ENCODE measurements at places on chromosomes 16 and 17. TPM values are rescaled to one million over a fixed set of nuclear protein-coding genes. Genes with fewer than 3 reads are reported as not detected.

Gene ZNF469
- 1.9 TPM for total RNA-seq

Gene EXOC3L1
- 1.6 TPM for total RNA-seq

Gene CPHXL2
- not detected for total RNA-seq

Gene TXNL4B
- 9.0 TPM for total RNA-seq

Gene TNFSF12
- total RNA-seq, result 1.6 TPM

Gene IRX5
- 0.07 TPM for total RNA-seq

DNA sequence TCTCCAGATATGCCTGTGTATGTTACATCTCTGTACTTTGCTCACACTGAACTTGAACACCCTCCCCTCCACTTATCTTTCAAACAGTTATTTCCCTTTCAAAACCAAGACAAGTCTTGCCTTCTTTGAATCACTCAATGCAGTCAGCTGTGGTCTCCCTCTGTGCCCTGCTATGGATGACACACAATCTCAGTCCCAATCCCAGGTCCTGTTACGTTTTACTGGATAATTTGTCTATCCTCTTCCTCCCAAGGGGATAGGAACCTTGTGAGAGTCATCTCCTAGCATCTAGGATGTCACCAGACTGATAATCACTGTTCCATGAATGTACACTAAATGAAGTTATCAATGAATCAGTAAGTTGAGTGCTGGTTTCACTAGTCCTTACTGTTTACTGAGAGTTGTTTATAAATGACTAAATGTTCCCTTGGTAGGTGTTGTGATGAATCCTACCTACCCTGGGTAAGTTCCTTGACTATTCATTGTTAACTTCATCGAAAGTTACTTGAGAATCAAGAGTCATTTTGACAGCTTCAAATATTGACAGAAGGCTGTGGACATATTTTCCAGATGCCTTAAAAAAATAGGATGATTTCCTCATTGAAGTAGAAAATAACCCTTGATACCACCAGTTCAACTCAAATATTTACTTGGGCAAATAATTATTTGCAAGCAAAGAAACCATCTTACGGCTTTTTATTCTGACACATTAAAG lies 244.9 kb downstream of the PRKCA start:
- DNase-seq, result no peak

DNA sequence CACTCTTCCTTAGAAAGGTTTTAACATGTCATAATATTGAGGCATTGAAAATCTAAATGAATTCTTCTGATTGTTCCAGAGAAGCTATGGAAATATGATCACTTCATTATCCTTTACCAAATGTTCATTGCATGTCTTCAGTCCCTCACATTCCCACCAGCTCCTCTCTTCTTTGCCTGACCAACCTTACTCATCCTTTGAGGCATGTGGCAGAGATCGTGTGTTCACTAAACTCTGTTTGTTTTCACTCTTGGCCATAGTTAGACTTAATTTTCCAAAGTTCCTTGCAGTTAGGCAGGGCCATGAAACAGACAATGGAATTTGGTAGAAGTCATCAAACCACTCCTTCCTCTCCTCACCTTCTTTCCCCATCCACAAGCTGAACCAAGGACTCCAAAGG lies 266.5 kb upstream of the HSBP1 start:
- no peak for DNase-seq

DNA sequence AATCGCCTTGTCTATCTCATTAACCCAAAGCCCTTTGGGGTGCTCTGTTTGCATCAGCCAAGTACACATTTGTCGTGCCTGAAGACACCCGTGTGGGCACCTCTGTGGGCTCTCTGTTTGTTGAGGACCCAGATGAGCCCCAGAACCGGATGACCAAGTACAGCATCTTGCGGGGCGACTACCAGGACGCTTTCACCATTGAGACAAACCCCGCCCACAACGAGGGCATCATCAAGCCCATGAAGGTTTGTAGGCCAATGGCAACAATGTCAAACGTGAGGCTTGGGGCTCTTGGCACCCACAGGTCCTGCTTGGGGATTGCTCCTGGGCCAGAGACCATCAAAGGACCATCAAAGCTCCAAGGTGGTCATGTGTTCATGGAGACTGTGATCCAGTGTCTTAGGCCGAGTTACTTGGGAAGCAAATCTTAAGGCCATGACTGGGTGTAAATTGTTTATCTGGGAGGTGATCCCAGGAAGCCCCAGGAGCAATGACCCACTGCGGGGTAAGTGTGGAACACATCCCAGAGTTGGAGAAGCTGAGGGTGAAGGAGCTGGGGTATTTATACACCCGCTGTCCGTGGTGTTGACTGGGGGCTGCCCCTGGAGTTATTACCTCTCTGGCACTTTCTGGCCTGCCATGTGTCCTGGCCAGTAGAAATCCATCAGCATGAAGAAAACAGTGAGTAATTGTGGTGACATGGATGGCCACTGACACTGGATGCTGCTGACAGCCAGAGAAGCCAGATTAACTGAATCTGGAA lies 24.0 kb downstream of the CDH5 start:
- DNase-seq, result no peak

DNA sequence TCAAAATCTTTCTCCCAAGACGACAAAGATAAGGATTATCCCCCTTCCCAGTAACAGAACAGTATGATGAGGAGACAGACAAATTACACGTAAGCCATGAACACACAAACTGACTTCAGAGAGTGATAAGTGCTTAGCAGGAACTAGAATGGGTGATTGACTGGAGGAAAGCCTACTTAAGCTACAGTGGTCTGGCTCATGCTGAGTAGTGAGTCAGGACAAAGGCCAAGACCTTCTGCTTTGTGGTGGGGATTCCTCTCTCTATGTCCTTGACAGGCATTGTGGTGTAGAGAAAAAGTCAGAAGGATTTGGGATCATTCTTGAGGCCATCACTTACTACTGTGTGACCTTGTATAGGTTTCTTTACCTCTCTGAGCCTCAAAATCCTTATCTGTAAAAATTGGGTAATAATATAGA lies 381.9 kb upstream of the CCL2 start:
- no peak for DNase-seq

DNA sequence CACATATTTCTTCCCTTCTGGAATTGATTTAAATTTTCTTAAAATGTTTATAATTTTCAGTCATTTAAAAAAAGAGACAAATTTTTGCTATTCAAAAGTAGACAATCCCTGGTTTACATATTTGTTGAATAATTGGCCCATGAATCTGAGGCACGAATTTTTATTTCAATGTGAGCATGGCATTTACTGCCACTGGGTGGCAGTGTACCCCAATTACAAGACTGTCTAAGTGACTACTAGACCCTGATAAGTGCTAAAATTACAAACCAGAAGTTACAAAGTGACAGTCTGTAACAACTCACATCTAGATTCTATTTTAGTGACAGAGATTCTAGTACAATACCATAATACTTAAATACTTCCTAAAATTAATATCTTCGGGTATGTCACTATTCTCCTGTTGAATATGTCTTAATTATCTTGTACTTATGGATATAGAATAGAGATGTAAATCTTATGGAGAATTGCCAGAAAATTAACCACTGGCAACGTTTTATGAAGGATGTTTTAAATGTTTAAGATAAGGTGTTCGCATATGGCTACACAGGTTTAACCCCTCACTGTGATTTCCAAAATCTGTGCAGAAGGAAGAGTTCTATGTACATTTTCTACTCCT lies 235.8 kb downstream of the MAP2K4 start:
- peak; percentile 61 for DNase-seq

GRCh38 chr17:65902155-65902554 lies 289.8 kb downstream of the CEP112 start:
- DNase-seq, result no peak

DNA sequence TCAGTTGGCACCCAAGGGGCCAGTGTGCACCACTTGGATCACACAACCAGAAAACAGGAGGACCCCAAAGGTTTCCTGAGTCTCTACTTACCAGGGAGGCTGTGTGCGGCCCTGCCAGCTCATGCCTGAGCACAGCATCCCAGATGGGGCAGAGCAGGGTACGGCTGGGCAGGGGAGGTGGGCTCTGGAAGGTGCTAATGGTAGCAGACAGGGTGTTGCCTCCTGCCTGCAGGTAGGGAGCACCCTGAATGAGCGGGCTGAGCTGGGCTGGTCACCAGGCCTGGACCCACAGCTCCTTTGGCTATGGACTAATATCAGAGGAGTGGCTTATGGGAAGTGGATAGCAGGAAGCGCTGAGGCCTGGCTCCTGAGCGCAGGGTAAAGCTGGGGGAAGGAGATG lies 14.6 kb downstream of the RECQL5 start:
- no peak for DNase-seq

DNA sequence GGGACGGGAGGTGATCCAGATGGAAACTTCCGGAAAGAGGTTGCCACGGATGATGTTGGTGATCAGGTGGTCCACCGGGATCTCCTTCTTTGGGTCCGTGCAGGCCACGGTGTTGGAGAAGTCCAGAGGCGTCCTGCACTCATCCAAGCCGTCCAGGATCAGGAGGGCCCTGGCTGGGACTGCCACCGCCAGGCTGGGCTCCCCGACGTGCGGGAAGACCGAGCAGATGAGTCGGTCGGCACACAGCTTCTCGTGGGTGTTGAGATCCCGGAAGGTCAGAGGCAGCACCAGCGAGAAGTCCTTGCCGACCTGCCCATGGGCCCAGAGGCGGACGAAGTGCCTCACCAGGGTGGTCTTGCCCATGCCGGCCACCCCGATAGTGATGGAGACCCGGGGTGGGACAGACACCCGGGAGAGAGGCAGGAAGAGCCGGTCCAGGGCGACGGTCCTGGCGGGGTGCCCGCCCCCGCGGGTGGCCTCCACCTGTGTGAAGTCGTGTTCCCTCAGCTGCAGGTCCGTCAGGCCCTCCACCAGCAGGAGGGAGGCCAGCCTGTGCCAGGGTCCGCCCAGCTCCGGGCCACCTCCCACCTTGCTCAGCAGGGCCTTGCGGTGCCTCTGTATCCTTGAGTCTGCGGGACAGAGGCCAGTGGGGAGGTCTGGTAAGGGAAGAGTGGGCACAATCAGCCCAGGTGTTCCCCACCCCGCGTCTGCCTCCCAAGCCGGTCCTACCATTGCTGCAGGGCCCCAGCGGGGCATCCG lies 12.9 kb downstream of the NLRC3 start:
- no peak for DNase-seq

DNA sequence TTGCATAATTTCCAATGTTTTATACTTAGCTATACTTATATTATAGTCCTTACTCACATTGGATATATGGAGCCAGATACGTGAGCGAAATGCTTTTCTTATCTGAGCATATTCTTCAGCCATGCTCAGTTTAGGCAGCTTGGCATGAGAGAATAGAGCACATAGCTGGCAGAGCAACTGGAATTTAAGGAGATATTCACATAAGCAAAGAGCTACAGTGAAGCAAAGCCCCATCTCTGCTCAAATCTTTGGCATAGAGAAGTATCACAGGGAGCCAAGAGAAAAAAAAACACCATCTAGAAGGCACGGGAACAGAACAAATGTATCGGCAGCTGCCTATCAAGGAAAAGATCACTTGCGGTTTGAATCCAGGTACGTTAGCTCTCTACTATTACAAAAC lies 734.2 kb upstream of the KIF2B start:
- no peak for DNase-seq

DNA sequence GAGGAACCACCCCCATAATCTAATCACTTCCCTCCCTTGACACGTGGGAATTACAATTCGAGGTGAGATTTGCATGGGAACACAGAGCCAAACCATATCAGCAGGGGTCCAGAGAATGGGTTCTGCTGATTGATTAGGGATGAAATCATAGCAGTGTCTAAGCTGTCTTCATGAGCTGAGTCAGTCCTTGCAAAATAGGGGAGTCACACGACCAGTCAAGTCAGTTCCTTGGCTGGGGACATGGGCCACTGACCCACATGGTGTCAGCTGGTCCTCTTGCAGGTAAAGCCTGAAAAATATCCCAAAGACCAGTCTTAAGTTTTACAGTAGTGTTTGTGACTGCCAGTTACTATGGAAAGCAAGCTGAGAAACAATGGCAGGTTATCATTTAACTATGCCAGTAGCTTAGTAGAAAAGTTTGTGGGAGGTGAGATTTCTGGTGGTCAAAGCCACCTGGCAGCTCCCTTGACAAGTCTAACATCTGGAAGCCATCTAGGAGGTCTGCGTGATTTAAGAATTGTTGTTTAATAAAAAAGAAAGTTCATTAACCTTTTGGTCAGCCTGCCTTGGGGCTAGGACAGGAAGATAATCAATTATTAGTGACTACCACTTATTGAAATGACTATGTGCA lies 15.7 kb upstream of the ATF7IP2 start:
- DNase-seq, result no peak

- peak; percentile 69 for DNase-seq
These were observed 274.4 kb upstream of the TOM1L1 start for GRCh38 chr17:54626146-54626703.

DNA sequence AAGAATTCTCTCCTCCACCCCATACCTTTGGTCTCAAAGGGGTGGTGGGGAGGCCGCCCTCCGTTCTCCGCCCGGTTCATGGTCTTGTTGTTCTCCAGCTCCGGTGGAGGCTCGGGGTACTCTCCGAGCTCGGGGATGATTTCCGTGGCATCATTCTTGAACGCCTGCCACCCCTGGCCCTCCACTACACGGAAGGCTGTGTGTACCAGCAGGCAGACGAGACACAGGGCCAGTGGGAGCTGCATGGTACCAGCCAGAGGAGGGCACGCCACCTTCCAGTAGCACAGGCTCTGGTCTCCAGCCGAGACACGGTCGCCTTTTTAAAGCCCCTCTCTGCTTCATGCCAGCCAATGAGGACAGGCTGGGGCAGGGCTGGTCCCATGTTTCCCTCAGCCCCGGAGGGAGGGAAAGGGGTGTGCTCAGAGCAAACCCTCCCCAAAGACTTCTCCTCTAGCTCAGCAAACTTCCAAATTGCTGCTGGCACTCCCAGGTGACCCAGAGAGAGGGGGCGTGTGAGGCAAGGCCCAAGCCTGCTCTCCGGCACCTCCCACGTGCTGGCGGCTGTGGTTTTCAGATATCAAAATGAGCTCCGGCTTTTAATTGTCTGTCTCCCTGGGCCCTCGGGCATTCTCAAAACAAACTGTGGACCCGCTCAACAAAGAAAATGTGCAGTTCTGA lies at the start of gene SOST:
Gene SOST, minus strand, starts transcription at position 295 of the 678 bp plus-strand sequence. Its CDS starts 50 bp downstream, at position 245.
- DNase-seq, result no peak

GRCh38 chr17:81917565-81918332 lies at the start of gene SIRT7:
SIRT7 (minus strand) TSS chr17:81918176; CDS start chr17:81918131, 45 bp downstream.
- peak; percentile 87 for DNase-seq

DNA sequence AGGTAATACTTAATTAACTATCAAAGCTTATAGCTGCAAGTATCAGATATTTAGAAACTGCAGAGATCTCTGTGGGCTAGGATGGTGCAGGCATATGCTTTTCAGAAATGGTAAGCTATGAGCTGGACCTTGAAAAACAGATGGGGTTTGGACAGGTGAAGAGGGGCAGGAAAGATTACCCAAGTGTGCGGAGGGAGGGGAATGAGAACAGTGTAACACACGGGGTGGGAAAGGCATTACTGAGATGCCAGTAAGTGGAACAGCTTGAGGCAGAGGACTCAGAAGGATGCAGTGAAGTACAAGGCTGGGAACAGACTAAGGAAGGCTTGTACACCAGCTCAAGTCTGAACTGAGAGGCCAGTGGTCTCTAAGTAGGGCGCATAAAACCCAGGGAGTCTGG lies 22.1 kb upstream of the EVPL start:
- no peak for DNase-seq

- no peak for DNase-seq
These were observed 324.6 kb upstream of the CDH11 start for GRCh38 chr16:65446427-65446826.
